Stimulated activated CD8-positive, alpha-beta memory T cell treated with anti-CD3 and anti-CD28 coated beads, Interleukin-4, amount 100 ng/mL, for 1 hour (primary cell): ENCODE measurements at places on chromosomes 11 and 22.

DNA sequence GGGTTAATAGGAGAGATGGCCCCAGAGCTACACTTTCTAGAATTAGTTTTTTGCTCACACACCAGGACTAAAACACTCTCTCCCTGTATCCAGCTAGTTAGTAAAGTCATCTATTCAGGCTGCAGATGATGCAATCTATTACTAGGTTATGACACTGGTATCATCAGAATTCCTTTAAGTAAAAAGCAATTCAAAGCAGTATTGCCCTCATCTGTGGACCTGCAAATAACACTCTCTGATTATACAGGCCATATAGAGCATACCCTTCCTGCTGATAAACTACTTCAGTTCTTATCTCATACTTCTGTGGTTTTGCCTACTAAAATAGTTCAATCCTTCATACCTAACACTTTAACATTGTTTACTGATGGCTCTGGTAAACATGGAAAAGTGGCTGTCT is 13.5 kb upstream of the MTMR2 start:
- DNase-seq = no peak

DNA sequence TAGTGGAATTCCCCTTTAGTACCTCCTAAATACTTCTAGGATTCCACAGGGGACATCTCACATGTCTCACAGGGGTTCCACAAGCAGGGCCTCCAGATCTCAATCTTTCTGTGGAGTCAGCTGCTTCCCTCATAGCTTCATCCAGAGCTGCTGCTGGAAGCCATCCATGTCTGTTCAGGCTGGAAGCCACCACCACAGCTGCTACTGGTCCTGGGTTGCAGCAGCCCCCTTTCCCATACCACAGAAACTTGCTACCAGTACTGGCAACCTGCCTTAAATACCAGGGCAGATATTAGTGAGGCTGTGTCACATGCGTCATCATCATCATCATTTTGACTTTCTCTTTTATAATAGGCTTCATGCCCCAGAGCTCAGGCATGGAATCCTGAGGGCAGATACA is 242.7 kb upstream of the NCAM1 start:
- no peak for DNase-seq

- no peak for DNase-seq
Measured at GRCh38 chr11:18791207-18791968, at the start of gene PTPN5. PTPN5 (minus strand) TSS chr11:18791798; CDS start chr11:18771958, 19,840 bp downstream.

DNA sequence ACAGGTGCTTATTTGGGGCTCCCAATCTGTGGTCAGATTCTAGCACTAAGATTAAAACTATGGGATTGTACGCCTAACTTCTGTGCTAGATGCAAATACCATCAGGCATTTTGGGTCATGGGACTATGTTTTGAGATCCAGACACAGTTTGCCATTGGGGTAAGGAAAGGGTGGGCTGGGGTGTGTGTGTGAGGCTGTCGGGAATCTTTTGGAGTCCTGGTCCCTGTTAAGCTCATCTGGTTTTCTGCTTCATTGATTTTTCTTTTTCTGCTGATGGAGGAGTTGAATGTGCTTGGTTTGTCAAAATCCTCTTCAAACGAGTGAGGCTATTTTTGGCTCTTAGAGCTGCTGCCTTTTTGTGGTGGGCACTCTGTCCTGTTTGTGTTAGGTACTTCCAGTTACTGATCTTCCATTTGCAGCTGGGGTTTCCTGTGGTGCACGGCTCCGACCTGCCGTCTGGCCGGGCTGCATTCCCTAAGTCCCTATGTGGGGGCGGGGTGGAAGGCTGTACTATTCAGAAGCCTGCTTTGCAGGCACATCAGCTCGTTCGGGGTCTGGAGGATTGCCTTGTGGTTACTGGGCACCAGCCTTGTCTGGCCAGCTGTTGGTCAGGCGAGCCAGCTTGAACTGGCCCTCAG is 2.9 kb downstream of the BCR start:
- no peak for DNase-seq

- no peak for DNase-seq
Measured at GRCh38 chr22:24536089-24536488, 18.8 kb downstream of the GUCD1 start.

DNA sequence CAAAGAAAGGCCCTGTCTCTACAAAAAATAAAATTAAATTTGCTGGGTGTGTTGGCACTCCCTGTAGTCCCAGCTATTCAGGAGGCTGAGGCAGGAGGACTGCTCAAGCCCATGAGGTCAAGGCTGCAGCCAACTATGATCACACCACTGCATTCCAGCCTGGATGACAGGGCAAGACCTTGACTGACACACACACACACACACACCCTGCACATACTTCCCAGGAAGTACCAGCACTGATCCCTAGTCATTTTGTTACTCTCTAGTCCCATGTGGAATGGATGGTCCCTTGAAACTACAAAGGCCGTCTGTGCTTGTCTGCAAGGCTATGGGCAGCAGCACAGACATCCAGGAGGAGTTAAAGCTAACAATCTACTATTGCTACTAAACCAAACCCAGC is 59.7 kb upstream of the CYP2D6 start:
- DNase-seq = no peak

DNA sequence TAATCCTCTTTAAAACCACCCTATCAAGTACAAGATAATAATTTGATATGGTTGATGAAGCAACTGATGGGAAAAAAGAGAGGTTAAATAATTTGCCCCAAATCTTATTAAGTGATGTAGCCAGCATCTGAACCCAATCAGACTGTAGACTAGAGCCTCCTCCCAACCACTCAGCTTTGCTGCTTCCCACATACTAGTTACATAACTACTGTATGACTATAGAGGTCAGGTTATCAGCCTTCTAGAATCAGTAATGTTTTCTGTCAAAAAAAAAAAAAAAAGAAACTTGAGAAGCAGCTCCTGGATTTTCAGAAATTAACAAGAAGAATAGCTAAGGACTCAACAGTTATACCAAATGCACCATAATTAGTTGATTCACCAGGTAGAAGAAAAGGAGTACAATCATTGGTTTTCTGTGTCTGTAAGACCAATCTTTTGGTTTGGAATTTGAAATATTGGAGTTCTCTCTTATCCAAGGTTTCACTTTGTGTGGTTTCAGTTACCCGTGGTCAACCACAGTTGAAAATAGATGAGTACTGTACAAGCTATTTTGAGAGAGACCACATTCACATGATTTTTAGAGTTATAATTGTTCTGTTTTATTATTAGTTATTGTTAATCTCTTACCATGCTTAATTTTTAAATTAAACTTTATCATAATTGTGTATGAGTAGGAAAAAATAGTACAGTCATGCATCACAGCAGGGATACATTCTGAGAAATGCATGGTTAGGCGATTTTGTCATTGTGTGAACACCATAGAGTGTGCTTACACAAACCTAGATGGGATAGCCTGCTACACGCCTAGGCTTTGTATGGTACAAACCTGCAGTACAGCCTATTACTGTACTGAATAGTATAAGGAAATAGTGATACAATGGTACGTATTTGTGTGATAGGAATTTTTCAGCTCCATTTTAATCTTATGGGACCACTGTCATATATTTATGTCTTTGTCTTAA is 72.2 kb downstream of the PDHX start:
- DNase-seq = no peak

DNA sequence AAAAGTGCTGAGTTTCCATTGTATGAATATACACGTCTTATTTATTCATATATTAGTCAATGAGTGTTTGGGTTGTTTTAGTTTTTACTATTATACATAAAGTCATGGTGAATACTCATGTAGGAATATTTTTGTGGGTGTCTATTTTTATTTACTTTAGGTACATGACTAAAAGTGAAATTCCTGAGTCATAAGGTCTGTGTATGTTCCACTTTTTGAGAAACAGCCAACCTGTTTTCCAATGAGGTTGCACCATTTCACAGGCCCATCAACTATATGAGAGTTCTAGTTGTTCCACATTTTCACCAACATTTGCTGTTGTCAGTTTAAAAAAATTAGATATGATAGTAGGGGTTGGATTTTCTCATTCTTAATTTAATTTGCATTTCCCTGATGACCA is 6.6 kb upstream of the OR6X1 start:
- DNase-seq = no peak

- no peak for DNase-seq
Measured at GRCh38 chr11:83709434-83709833, 423.3 kb upstream of the CCDC90B start.

- DNase-seq = no peak
Measured at GRCh38 chr11:708511-708910, 2.5 kb downstream of the EPS8L2 start.

- no peak for DNase-seq
Measured at GRCh38 chr11:8192016-8192895, 23.4 kb upstream of the RIC3 start.

- no peak for DNase-seq
Measured at GRCh38 chr11:115521825-115522224, 17.6 kb upstream of the CADM1 start.

DNA sequence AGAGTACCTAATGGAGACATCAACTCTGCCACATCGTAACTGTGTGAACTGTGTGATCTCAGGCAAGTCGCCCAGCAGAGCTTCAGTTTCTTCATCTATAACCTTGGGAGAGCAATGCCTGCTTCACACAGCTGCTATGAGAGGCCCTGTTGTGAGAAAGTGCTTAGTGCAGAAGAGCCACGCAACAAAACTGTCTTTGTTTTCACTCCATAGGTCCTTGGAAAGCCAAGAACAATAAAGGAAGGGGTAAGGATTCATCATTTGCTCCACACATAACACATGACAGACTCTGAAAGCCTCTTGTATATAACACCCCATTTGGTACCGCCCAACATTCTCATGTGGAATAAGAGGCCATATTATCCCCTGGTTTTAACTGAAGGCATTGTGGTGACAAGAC is 231.9 kb upstream of the ISX start:
- no peak for DNase-seq

DNA sequence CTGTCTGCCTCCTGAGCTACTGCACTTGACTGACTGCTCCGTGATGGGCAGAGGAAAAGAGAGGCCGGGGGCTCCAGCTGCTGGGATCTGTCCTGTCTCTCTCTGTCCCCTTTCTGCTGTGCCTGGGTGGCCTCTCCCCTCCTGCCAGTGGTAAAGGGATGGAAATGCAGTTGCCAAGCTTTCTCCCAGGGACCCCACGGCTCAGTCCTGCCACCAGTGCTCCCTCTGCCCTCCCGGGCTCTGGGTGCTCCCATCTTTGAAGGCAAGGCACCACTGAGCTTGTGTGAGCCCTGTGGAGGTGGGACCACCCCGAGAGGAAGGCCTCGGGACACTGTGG is 32.0 kb downstream of the NADSYN1 start:
- no peak for DNase-seq

GRCh38 chr11:62502030-62502730 is 44.4 kb downstream of the AHNAK start:
- DNase-seq = no peak

- no peak for DNase-seq
Measured at GRCh38 chr11:19792510-19792909, 79.9 kb downstream of the NAV2 start.
